Mucosa of gallbladder (tissue), 1 donor: ENCODE measurements at places on chromosomes 2 and 18. TPM values are rescaled to one million over a fixed set of nuclear protein-coding genes. Genes with fewer than 3 reads are reported as not detected.

Gene ABCB11
- total RNA-seq = 0.23 TPM

Gene SCN7A
- total RNA-seq = 9.6 TPM

GRCh38 chr18:24734058-24734457 is 273.6 kb downstream of the HRH4 start:
- DNase-seq = peak; percentile 34

GRCh38 chr18:48979944-48980890 is 29.5 kb upstream of the SMAD7 start:
- no peak for DNase-seq

- DNase-seq = no peak
Observed at GRCh38 chr18:43866696-43867095, 589.4 kb upstream of the SYT4 start.

- no peak for DNase-seq
Observed at GRCh38 chr2:43328133-43328532, 101.7 kb upstream of the ZFP36L2 start.

Gene AFF3
- total RNA-seq = 9.1 TPM

GRCh38 chr2:121562269-121563176 is 31.8 kb downstream of the RNU4ATAC start:
- DNase-seq = no peak

Gene ZC3H6
- total RNA-seq = 11.3 TPM

DNA sequence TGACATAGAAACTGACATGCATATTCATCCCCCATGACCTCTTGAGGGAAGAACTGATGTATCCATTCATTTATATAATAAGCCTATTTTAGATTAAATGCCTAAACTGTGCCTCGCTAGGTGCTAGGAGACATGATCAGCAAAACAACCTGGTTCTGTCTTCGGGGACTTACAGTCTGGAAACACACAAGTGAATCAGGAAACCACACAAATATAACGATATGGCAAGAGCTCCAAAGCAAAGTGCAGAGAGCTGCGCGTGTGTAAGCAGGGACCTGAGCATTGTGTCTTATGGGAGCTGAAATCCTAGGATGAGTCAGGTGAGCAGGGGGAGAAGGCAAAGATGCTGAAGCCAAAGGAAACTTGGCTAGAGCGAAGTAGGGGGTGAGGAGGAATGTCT is 120.6 kb downstream of the NRP2 start:
- DNase-seq = no peak

Gene ASXL3
- 12.2 TPM for total RNA-seq

GRCh38 chr2:62263076-62263715 is 67.3 kb downstream of the B3GNT2 start:
- no peak for DNase-seq

GRCh38 chr2:173150963-173151362 is 75.3 kb downstream of the MAP3K20 start:
- no peak for DNase-seq

GRCh38 chr2:101842471-101842870 is 145.0 kb downstream of the MAP4K4 start:
- no peak for DNase-seq

DNA sequence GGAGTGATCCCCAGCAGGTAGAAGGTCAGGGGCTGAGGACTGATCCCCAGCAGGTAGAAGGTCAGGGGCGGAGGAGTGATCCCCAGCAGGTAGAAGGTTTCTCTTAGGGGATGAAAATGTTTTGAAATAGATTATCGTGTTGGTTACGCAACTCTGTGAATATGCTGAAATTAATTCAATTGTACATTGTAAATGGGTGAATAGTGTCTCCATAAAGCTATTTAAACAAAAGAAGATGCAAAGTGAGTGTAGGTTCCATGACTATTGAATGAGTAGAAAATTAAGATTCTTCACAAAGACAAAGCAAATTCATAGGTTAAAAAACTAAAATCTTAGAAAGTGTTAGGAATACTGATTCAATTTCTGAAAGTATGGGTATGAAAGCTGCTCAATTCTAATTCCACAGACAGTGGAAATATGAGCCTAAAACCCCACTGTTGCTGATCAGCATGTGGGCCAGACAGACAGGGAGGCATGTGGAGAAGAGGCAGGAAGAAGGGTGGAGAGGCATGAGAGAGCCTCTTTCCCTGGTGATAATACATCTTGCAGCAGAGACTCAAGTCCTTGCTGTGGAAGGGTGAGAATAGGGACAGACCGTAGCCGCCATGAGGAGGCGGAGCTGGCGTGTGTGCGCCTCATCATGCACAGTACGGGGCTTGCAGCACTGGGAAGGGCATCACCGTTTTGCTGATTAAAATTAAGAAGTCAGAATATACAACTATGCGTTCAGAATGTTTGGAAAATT is 85.9 kb upstream of the NFATC1 start:
- DNase-seq = no peak

DNA sequence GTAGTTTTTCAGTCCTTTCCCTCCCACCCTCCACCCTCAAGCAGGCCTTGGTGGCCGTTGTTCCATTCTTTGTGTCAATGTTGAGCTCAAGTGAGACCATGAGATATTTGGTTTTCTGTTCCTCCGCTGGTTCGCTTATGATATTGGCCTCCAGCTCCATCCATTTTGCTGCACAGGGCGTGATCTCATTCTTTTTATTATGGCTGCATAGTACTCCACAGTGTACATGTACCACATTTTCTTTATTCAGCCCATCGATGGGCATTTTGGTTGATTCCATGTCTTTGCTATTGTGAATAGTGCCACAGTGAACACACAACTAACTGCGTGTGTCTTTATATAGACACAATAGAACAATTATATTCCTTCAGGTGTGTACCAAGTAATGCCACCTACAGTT is 14.1 kb downstream of the AGAP1 start:
- no peak for DNase-seq

DNA sequence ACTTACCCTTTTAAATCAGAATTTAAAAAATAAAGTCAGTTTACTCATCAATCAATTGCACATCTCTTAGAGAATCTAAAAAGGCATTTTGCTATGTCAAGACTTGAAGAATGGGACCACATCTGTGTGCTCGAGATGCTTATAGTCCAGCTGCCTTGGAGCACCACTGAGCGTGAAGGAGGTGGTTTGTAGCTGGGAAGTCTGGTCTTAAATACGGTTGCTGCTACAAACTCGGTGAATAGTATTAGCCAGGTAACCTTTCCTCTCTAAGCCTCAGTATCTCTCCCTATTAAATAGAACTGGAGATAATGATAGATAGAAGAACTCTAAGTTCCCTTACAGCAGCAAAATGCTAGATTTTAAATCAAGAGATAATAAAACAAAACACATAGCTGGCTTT is 289.7 kb downstream of the TRIB2 start:
- no peak for DNase-seq

DNA sequence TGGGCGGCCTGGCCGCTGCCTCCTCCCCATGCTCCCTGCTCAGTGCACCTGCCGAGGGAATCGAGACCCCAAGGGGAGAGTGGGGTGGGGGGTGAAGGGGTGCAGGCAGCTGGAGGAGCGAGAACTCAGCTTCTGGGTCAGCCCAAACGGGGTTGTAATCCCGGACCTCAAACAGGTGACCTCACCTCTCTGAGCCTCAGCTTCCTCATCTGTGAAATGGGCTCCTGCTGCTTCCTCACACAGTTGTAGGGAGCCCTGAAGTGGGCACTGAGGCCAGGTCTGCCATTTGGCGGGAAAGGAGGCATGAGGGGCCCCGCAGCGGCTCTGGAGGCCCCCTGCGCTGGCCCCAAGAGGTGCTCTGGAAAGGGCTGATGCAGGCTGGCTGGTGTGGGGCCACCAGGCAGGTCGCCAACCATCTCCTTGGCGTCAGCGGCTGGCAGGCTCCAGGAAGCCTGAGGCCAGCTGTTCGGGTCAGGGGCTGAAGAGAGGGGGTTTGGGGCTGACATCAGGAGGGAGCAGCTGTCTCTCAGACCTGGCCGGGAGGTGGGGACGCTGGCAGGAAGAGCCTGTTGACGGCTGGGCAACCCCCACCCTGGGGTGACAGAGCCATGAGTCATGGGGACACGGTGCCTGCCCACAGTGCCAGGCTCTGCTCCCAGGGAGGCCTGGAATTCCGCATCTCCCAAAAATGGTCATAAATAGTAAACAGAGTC is 4.9 kb downstream of the KLHL30 start:
- DNase-seq = no peak

DNA sequence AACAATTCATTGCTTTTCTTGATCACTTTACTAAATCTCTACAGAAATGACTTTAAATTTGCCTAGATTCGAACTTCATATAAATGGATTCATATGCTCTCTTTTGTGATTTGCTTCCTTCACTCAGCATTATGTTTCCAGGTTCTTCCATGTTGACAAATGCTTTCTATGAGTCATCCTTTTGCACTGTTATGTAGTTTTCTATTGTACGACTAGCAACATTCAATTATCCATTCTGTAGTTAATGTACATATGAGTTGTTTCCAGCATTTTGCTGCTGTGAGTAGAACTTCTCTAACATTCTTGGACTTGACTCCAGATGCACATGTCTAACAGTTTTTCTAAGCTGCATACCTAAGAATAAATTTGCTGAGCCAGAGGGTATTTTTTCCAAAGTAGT is 66.5 kb upstream of the NEUROD1 start:
- no peak for DNase-seq

Gene CD302
- 34.6 TPM for total RNA-seq

DNA sequence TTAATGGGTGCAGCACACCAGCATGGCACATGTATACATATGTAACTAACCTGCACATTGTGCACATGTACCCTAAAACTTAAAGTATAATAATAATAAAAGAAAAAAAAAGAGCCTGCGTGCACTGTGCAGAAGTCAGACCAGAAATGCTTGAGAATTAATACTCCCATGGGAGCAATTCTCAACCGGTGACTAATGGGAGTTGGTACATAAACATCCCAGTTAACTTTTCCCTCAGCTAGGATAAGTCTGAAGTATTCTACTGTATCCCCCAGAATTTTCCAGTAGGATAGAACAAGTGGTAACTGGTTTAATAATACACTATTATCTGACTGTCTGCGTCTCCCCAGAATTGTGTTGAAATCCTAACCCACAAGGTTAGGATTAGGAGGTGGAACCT is 113.6 kb upstream of the COL5A2 start:
- DNase-seq = no peak

DNA sequence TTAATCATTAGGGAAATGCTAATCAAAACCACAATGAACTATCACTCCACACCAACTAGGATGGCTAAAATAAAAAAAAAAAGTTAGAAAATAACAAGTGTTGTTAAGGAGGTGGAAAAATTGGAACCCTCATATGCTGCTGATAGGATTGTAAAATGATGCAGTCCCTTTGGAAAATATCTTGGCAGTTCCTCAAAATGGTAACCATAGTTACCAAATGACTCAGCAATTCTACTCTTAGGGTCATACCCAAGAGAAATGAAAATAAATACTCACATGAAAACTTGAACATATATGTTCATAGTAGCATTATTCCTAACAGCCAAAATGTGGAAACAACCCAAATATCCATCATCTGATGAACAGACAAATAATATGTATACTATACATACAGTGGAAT is 15.7 kb upstream of the ACVR2A start:
- DNase-seq = no peak

DNA sequence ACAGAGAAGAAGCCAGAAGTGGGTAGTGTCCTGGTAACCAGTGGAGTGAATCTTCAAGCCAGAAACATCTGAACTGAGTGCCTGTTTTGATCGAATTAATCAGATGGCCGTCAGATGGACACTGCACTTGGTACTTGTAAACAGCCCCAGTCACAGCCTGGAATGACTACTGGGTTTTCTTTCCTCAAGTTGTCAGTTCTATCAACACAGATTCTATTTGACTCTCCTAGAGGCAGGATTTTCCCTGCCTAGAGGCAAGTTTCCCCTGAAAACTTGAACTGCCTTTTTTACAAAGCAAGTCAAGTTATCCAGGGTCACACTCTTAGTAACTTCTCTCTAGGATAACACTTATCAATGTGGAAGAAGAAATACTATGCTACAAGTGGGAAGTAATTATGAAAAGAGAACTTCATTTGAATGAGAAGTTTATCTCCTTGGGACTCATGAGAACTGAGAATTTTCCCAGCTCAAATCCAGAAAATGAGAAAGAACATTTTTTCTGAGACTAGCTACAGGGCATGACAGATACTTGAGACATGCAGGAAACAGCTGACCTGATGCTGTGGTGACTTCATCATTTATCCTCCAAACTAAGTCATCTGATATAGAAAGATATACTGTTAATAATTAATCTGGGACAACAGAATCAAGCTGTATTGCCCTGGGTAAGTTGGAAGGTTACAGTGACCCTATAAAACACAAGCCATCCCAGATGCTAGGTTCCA is 36.0 kb downstream of the SULT1C2 start:
- DNase-seq = no peak

DNA sequence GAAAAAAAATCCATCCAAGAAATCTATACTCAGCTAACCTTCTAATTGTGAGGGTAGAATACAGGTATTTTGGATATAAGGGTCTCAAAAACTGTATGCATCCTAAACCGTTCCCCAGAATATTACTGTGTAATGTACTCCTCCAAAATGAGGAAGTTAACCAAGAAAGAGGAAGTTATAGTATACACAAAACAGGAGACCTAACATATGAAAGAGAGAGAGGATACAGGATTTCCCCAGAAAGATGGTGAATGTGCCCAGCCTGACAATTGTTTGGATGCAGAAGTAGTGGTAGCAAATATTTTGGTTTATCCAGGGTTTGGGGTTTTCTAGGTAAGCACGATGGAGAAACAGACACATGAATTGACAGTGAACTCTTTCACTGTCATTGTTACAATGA is 50.6 kb downstream of the GALNT3 start:
- DNase-seq = no peak

DNA sequence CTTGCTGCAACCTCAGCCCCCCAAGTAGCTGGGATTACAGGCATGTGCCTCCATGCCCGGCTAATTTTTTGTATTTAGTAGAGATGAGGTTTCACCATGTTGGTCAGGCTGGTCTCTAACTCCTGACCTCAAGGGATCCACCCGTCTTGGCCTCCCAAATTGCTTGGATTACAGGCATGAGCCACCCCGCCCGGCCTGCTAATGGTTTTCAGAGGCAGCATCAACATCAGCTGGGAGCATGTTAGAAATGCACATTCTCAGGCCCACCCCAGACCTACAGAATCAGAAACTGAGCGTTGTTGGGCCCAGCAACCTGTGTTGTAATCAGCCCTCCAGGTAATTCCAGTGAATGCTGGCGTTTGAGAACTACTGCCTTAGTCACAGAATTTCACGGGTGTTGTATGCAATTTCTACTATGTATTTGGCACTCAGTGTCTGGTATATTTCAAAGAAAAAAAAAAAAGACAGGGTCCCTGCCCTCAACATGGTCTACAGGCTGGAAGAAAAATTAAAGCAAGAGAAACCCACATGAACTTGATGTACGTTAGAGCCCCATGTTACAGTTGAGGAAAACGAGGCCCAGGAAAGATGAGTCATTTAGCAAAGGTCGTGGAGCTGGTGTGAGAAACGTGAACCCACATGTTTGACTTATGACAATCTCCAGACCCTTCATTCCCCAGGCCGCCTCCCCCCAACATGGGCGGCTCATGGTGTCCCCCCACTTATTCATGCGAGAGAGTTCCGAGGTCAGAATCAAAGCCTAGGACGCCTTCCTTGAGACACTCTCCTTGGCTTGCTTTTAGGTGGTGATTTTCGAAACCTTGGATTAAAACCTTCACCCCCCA is 35.3 kb downstream of the SH3BP4 start:
- no peak for DNase-seq

GRCh38 chr2:52775674-52776073 is 991.9 kb upstream of the CHAC2 start:
- no peak for DNase-seq
